ENCODE measurements at places on chromosomes 3 and 15. TPM values are rescaled to one million over a fixed set of nuclear protein-coding genes. Genes with fewer than 3 reads are reported as not detected.

The CPNE9 gene
- not detected for total RNA-seq

The DCLK3 gene
- total RNA-seq: not detected

The SLC6A1 gene
- not detected for total RNA-seq

GRCh38 chr3:172305552-172305951 lies 142.7 kb downstream of the GHSR start:
- peak; percentile 62 for DNase-seq

DNA sequence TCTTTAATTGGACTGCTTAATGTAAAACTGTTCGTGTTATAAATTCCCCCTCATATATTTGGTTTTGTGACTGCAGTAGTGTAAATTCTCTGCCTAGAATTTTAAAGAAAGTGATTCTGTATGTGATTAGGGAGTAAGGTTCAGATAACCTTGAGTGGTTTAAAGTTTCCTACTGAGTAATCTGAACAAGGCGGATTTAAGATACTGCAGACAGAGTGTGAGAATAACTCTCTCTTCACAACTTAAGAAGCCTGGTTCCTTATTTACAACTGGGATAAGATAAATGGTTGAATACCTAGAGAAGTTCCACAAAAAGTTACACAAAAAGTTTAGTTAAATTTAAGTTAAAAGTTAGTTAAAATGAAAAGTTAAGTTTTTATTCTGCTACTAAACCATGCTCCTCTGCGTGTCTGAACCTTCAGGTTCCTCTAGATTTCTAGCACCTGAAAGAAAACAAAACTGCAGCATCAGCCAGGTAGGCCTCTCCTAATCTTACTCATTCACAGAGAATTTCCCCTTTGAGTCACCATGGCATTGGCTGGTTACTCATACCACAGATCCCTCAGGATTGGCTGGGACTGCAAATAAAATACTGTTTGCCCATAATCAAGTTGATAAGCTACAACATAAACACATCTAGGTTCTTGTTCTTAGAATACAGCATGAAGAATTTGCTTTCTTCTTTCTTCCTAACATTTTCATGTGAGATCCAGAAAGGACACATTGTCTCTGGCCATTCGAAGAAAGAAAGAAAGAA lies at the start of gene ARL14:
ARL14 (plus strand) TSS at position 614 of the 757 bp plus-strand sequence. CDS start 187 bp downstream, outside the sequence.
- DNase-seq: peak; percentile 78

DNA sequence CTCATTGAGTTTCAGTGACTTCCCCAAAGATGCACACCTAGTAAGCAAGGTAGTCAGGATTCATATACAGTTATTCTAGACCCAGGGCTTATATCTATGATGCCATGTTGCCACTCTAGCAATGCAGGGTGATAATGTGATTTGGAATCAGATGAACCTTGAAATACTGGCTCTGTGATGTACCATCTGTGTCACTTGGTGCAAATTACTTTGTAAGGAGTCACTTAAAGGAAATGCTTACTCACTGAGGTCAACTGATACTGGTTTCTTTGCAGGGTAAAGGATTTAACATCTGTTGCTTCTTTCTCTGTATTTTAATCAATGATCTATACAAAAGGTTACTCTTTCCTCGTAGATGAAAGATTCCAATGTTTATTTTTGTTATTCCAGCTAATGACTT lies 10.8 kb downstream of the ASB14 start:
- peak; percentile 6 for DNase-seq

DNA sequence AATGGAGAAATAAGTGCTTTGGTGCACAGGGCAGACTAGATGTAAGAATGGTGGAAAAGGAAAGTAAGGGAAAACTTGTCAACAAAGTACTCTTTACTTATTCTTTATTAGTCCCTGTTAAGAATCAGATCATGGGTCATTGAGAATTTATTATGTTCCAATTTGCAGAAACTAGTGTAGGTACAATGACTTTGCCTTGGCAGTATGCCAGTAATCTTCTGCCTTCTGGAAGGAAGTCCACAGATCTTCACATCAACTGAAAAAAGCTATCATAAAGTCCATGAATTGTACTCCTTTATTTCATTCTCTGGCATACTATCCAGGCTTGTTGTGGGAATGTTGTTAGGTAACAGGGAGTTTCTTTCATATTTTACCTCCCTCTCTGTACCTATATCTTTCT lies 88.2 kb upstream of the FLNB start:
- no peak for DNase-seq

DNA sequence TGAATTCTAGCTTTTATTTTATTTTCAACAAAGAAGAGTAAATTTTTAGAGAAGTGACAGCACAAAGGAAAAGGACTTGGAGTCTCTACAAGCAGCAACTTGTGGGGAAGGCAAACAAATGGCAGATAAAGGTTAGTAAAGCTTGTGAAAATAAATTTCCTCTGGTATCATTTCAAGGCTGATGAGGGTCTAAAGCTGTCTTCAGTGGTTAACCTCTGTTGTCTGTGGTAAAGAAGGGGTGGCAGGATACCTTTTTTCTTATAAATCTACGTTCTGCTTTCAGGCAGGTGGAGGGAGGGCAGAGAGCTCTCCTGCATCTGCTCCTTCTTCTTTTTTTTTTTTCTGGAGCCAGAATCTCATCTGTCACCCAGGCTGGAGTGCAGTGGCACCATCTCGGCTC lies 50.5 kb downstream of the NMD3 start:
- no peak for DNase-seq

DNA sequence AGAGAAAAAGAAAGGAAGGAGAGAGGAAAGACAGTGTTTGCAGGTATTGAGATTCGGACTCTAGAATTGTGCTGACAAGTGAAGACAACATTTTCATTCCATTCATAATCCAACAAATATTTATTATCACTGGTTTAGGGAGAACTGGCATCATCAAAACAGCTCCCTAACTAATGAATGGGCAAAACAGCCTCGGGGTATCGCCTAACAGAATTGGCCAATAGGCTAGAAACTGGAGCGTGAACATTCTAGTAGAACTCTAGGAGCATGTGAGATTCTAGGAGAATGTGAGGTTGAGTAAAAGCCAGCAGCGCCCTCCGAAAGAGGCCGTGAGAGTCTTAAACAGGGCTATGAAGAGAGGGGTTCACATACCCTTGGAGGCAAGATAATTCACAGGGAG lies 221.8 kb upstream of the WNT5A start:
- DNase-seq: no peak

DNA sequence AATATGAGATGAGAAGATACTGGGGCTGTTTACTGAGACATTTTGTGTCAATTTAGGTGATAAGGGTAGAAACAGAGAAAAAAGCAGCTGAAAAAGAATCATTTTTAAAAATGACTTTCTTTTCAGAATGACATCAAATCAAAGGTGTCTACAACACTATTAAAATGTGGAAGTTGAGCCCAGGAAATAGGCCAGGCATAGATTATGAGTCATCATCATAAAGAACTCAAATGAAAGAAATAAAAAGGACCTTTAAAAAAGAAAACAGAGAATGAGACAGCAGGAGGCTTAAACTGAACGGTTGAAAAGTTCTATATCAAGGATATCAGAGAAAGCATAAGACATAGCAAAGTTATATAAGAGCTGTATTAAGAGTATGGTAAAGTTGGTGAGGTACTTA lies 442.5 kb downstream of the CNTN6 start:
- no peak for DNase-seq

DNA sequence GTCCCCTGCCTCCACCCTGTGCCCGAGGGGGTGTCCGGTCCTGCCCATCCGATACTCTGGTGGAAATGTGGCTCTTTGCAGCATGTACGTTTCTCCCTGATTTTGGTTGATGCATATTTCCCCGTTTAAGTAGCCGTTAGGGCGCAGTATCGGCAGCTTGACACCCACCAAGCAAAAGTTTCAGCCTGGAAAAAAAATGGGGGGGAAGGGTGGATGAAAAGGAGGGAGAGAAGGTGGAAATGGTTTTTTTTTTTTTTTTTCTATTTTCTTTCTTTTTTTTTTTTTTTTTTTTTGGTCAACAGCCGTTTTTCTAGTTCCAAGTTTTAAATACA lies 1.3 kb downstream of the RAP2B start:
- peak; percentile 39 for DNase-seq

GRCh38 chr15:72740219-72740618 lies 43.3 kb downstream of the ADPGK start:
- no peak for DNase-seq

Data from Caki2 (cell line).